CD4-positive, alpha-beta T cell treated with Interleukin-1 beta for 1 hour (primary cell): ENCODE measurements at places on chromosomes 1 and 21.

DNA sequence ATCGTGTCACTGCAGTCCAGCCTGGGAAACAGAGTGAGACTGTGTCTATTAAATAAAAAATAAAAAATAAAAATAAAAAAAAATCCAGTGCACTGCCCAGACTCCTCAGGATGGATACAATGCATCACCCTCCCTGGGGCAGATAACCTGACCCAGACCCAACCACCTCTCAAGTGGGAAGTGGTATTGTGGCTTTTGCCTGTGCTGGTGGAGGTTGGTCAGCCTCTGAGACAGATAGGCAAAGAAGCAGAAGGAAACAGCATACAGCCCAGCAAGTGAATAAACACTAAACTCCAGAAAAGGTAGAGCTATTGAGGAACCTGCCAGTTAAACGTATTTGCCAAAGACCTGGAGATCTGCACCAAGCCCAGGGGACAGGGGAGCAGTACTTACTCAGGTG lies 22.0 kb downstream of the HHIPL2 start:
- DNase-seq: no peak

- peak; percentile 75 for DNase-seq
Measured at GRCh38 chr1:109821831-109822745, 58.4 kb upstream of the EPS8L3 start.

GRCh38 chr21:44529503-44530125 lies 10.4 kb downstream of the KRTAP10-1 start:
- DNase-seq: no peak

DNA sequence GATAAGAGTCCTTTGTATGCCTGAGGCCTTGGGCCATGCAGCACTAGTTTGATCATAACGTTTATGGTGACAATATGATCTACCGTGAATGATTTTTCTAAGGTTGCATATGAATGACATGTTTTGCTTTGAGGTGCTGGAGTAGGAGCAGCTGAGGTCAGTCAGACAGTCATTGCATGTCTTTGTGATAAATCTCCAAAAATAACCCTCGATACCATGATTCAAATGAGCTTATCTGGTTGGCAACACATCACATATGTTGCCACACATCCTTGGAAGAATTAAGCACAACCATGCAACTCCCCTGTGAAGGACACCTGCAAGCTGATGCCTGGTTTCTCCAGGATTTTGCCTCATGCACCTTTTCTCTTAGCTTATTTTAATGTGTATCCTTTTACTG lies 394.5 kb downstream of the LTN1 start:
- DNase-seq: no peak

DNA sequence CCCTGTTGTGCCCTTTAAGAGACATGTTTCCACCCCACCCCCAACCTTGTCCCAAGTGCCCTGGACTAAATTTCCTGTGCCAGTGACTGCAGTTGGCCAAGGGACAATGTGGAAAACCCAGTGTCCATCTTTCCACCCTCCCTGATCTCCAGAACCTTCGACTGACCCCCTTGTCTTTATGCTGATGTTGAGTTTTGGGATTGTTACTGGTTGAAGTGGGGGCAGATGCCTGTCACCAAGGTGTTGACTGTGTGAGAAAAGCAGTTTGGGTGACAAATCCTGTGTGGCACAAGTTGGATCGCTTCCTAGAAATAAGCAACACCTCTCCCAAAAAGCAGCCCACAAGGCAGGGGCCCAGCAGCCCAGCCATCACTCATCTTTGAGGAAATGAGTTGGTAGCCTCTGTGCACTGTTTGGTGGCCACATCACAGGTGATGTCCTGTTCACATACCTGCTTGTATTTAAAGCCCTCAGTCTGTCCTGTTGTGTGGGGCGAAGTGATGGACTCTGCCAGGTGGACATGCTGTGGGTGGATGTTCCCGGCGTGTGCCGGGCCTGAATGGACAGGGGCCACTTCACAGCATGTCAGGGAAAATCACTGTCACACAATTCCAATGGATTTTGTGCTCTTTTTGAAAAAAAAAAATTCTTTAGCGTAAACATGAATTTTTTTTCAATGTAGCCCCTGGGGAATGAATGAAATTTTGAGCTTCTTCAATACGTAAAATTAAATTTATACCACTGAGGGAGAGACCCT lies 6.6 kb upstream of the MIIP start:
- no peak for DNase-seq

GRCh38 chr1:188122646-188123045 lies 1293.9 kb downstream of the PLA2G4A start:
- DNase-seq: no peak

DNA sequence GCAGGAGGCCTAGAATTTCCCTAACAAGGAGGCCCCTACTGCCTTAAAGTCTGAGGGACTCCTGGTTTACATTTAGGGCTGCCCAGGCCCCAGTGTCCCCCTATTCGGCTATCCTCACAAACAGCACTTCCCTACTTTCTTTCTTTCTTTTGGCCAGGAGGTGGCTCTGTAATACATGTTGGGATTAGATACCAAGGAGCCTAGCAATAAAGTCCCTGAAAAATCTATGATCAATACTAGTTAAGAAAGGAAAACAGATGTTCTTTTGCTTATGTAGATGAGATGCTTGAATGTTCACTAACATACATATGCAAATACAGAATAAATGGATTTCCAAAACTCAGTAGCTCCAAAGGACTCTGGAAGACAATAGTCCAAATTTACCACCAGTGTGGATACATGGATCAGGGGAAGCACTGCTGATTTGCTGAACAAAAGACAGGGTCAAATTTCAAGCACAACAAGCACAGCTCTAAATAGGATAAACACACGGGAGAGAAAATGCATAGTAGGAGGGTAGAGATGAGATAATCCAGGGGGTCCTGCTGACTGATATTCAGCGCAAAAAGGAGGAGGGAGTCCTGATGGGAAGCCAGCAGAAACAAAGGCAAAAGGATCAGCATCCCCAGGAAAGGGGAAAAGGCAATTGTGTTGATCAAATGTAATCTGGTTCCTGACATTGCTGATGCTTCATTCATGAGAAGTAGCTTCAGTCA lies 240.0 kb downstream of the NUF2 start:
- DNase-seq: no peak

DNA sequence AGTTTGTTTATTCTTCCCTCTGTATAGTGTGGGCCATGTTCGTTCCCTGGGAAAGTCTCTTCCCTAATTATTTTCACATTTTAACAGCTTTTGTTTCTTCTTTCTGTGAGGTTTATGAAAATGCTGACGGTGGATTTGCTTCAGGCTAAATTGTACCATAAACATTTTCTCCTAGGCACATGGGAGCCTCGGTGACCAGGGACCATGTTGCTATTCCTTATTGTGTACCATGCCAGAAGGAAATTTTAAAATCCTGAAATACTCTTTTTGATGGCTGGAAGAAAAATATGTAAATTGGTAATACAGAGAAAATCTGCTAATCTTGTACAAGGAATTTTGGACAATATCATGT lies 230.1 kb upstream of the JUN start:
- DNase-seq: no peak

- no peak for DNase-seq
Measured at GRCh38 chr1:18884419-18884717, 18.0 kb downstream of the ALDH4A1 start.

GRCh38 chr1:172777767-172778166 lies 118.9 kb downstream of the FASLG start:
- DNase-seq: no peak

DNA sequence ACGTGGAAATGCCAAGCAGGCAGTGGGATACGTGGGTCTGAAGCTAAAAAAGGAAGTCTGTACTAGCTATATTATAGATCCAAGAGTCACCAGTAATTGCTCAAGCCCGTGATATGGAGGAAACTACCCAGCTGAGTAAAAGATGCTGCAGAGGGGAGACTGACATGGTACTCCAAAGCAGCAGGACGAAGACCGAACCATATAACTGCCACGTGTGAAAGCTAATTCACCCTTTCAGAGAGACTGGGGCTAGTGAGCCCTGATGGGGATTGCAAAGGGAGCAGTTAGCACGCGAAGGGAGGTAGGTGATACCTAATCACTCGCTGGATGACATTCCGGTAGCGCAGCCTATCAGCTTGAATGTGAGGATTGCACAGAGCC lies 316 bp downstream of the AP4B1 start:
- DNase-seq: no peak
